ENCODE measurements at places on chromosomes 5 and 9.

GRCh38 chr9:69571032-69571431, 101.1 kb downstream of the APBA1 start:
- DNase-seq, result no peak

DNA sequence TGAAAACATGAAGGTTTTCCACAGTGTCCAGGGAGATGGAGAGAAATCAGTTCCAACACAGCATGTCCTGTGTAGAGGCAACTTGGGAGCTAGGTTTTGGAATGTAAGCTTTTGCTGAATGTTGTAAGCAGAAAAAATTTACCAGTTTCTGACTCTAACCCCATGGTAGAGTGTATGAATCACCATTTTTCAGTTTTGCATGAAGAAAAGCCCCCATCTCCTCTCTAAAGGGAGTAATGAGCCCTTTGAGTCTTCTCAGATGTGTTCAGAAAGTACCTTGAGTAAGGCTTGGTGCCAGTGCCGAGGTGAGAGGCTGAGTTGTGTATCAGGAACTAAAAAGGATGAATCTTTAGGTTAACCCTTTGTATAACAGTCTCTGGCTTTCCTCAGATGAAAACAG, 96.2 kb downstream of the ADRB2 start:
- DNase-seq, result peak; percentile 14

DNA sequence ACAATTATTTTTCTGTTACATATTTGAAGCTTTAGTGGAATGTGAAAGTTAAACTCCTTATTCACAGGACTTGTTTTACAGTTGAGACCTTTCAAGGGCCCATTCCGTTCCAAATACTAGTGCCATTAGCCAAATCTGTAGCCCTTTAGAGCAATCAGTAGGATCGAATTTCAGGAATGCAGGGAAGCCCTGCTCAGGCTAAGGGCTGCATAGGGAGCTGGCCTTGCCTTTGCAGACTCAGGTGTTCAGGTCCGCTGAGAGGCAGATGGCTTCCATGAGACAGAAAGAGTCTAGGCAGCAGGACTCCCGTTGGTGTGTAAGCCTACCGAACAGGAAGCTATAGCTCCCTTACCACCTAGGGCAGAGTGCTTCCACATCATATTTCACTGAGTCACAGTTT, 150.1 kb upstream of the SLC27A6 start:
- peak; percentile 27 for DNase-seq

DNA sequence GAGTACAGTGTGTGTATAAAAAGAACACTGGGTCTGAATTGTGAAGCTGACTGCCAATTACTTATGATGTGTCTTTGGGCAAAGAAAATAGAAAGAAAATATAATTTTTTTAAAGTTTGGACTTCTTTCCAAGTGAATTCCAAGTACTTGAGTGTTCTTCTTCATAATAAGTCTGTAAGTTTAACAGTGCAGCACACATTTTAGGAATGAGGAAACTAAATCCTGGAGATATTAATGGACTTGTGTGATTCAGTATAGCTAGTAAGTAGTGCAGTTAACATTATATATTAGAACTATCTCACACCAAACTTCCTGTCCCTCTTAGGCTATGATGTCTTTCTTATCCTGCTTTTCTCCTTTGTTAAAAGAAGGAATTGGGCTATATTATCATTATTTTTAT, 1953.8 kb downstream of the MAT2B start:
- no peak for DNase-seq

DNA sequence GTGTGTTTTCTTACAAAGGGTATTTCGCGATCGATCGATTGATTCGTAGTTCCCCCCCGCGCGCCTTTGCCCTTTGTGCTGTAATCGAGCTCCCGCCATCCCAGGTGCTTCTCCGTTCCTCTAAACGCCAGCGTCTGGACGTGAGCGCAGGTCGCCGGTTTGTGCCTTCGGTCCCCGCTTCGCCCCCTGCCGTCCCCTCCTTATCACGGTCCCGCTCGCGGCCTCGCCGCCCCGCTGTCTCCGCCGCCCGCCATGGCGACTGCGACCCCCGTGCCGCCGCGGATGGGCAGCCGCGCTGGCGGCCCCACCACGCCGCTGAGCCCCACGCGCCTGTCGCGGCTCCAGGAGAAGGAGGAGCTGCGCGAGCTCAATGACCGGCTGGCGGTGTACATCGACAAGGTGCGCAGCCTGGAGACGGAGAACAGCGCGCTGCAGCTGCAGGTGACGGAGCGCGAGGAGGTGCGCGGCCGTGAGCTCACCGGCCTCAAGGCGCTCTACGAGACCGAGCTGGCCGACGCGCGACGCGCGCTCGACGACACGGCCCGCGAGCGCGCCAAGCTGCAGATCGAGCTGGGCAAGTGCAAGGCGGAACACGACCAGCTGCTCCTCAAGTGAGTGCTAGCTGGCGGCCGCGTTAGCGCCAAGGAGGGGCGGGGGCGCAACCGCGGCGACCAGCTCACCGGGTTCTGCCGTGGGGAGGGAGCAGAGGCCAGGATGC, 480 bp downstream of the LMNB1 start:
- DNase-seq, result peak; percentile 71

GRCh38 chr5:61120534-61120933, 41.7 kb downstream of the SMIM15 start:
- DNase-seq, result no peak

GRCh38 chr5:161396171-161396570, 150.4 kb downstream of the GABRB2 start:
- no peak for DNase-seq

DNA sequence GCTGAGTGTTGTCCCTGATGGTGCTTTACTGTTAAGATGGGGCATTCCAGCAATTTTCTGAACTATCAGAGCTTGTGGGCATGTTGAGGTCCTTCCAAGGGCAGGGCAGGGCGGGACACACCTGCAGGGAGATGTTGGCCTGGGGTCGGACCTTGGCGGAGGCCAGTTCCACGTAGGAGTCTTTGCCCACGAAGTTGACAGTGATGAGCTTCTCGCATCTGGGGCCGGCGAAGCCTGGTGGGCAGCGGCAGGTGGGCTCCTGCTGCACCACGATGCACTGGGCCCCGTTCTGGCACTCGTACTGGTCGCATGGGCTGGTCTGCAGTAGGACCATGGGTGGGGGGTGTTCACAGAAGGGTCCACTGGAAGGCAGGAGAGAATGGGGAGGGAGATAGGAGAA, 106.4 kb upstream of the PANK3 start:
- no peak for DNase-seq
